ENCODE measurements at places on chromosomes 6 and 20.

- DNase-seq: no peak
Measured at GRCh38 chr6:45518013-45518720, 140.4 kb upstream of the SUPT3H start.

DNA sequence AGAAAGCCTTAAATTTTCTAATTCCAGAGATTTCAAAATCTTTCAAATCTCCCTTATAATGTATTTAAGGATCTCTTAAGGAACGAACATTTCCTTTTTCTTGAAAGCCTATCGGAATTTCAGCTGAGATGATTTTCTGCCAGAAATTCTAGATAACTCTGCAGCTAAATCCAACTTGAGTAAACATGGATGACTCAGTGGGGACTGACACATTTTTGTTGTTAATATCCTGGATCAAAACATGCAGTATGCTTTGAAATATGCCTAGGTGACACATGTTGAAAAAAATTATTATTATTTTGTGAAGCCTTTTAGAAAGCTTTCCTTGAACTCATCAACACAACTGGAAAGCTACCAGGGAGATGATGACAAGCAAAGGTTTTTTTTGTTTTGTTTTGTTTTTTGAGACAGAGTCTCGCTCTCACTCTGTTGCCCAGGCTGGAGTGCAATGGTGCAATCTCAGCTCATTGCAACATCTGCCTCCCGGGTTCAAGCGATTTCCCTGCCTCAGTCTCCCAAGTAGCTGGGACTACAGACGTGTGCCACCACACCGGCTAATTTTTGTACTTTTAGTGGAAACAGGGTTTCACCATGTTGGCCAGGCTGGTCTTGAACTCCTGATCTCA, 140.1 kb upstream of the SNX9 start:
- no peak for DNase-seq

DNA sequence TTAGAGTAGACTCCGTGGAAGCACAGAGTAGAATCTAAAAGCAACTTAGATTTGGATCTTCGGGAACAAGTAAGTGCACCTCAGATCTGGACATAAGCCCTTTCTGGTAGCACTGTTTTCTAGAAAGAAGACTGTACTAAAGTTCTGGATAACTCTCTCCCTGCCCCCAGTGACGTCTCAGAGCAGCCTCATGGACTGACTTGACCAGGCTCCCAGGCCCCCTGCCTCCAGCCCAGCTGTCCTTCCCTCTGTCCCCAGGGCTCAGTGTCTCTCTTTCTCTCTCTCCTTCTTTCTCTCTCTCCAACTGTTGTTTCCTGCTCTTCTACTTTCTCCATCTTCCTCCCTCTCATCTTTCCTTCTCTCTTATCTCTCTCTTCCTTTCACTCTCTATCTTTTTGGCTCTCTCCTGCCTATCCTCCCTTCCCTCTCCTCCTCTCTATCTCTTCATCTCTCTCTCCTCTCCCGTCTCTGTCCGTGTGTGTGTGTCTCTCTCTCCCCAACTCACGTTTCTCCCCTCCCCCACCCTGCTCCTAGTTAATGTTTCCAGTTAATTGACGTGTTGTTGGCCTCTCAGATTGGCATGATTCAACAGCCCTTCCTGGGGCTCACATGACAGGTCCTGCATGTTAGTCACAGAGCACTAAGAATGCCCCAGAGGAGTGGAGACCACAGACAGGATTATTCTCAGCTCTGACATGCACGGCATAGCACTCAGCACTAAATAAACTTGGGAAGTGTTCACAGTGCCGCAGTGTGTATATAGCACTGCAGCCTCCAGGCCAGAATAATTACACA, 180.4 kb upstream of the FOXQ1 start:
- no peak for DNase-seq

GRCh38 chr6:30722280-30723112, 2.3 kb downstream of the TUBB start:
- peak; percentile 95 for DNase-seq

- no peak for DNase-seq
Measured at GRCh38 chr20:25252686-25253421, 5.0 kb downstream of the PYGB start.

- DNase-seq: no peak
Measured at GRCh38 chr6:65052626-65053025, 654.4 kb downstream of the EYS start.

DNA sequence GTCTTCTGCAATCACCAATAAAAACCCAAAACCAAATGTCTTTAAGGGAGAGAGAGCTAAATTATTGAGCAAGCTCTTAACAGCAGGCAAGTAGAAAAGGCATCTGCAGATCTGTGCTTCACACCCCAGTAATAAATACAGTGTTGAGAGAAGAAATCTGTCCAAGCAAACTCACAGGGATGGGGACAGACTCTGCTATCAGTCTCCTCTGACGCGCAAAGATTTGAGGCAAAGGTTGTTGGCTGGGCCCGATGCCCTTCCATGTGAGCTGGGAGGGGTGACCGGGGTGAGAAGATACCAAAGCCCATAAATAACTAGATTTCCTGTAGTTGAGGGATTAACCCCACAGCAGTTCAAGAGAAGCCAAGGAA, 315.2 kb upstream of the SOX4 start:
- DNase-seq: no peak

GRCh38 chr6:161128680-161129196, 137.2 kb downstream of the MAP3K4 start:
- DNase-seq: peak; percentile 66

- DNase-seq: no peak
Measured at GRCh38 chr20:58876437-58876836, 23.9 kb downstream of the GNAS start.

- no peak for DNase-seq
Measured at GRCh38 chr6:74879234-74879633, 326.6 kb downstream of the COL12A1 start.

GRCh38 chr6:111709615-111710398, 104.1 kb upstream of the TRAF3IP2 start:
- peak; percentile 85 for DNase-seq

GRCh38 chr6:137550535-137550934, 56.3 kb upstream of the OLIG3 start:
- no peak for DNase-seq

DNA sequence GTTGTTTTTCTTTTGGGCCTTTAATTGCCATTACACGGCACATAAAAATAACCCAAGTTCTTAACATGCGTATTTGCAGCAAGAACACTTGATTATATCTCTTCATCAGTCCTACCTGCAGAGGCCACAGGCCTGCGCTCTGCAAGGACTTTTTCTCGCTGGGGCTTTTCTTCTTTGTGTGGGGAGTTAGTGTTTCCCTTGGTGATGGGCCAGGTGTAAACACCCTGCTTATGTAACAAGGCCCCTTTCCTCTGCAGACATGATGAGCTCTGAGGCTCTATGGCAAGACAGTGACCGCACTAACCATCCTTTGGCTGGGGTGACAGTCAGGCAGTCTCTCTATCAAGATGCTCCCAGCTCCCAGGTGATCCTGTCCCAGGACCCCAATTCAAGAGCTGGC, 97.8 kb upstream of the PCSK2 start:
- no peak for DNase-seq

DNA sequence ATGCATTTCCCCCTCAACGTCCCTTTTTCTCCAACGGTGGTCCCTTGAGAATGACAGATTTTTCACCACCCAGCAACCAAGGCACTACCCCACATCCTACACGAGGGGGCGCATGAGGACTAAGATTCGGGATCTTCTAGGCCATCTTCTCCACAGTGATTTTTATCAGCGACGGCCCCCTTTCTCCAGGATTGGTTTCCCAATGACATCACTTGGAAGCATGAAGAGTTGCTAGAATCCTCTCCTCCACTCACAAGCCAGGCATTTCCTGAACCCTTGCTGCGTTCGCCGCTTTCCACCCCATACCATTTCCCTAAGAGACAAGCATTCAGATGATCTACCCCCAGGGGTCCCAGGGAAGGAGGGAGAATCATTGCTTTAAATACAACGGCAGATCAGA, 252.0 kb downstream of the HIVEP2 start:
- DNase-seq: peak; percentile 88

DNA sequence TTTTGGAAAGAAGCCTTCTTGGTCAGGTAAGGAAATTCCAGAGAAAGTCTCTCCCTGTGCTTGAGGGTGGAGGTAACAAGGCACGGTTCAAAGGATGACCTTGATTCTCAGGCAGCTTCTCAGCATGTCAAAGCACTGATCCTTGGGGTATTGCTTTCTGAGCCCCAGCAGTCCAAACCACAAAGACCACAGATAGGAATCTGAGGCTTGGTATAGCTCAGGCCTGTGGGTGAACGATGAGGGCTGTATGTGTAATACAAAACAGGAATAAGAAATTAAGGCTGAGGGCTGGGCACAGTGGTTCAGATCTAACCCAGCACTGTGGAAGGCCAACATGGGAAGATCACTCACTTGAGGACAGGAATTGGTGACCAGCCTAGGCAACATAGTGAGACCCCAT, 70.2 kb upstream of the SLC22A1 start:
- DNase-seq: peak; percentile 67

DNA sequence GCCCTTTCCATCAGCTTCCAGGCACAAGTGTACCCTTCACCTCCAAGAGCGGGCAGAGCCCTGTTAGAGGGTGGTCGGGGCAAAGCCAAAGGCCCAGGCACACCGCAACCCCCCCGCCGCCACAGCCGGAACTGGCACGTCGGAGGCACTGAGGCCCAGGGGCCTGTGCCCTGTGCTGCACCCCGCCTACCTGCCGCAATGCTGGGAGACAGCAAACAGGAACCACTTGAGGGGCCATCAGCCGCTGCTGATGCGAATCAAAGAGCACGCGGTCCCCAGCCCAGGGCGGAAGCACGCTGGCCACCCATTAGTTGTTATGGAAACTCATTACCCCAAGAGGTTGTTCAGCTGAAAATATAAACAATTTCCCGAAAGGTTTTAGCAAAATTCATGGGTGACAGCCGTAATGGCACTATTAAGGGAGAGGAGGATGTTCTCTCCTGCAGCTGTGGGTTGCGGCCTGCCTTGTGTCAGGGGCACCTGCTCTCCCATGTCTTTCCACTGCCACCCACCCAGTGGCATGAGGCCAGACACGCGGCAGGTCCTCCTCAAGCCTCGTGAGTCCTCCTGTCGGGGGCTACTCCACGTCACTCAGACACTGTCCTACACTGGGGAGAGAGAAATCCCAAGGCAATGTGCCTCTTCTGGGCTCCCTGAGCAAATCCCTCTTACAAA, 65.3 kb downstream of the EDN3 start:
- no peak for DNase-seq

DNA sequence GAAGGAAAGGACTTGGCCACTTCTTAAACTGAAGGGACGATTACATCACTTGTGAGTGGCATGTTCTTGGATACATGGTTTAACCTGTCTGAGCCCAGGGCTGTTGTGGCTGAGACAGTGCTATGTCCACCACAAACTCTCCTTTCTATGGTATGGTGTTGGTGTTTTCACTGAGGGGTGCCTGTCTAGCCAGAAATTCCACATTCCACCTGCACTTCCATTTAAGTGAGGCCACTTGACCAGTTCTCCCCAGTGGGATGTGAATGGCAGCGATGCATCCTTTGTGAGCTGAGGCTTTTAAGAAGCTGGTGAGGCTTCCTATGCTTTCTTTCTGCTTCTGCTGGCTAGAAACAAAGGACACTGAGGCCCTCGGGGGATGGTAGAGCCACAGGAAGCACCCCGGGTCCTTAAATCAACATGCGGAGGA, 151.4 kb upstream of the CHD6 start:
- DNase-seq: no peak

DNA sequence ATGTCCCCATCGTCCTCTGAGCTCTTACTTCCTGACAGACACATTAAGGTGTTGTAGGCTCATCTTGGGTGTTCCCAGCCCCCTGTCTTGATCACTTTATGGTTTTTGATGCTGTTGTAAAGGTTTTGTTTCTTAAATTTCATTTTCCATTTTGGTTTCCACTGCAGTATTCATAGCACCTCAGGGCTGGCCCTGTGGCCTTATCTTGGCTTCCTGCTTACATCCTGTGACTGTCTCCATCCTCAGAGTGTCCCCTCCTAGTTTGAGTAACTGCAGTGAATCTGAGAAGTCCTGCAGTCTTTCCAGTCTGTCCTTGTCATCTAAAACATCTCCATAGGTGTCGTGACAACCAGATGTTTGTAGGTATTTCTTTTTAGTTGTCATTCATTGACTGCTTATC, 50.9 kb downstream of the JARID2 start:
- DNase-seq: peak; percentile 84

DNA sequence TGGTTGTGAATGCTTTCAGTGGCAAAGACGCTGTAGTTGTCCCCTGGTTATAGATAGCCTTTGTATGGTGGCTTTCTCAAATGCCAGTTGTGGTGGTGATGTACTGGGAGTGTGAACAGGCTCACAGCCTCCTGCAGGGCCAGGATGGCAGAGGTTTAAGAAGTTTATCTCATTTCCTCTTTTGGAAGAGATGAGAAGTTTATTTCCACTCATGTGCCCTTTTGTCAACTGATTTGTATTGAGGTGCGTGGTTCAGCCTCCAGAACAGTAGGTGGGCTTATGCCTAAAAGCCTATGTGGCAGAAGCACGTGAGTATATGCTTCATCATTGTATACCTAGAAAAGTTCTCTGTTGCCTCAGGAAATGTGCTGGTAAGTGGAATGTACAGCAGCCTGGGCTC, 13.7 kb upstream of the ZFP57 start:
- DNase-seq: no peak

DNA sequence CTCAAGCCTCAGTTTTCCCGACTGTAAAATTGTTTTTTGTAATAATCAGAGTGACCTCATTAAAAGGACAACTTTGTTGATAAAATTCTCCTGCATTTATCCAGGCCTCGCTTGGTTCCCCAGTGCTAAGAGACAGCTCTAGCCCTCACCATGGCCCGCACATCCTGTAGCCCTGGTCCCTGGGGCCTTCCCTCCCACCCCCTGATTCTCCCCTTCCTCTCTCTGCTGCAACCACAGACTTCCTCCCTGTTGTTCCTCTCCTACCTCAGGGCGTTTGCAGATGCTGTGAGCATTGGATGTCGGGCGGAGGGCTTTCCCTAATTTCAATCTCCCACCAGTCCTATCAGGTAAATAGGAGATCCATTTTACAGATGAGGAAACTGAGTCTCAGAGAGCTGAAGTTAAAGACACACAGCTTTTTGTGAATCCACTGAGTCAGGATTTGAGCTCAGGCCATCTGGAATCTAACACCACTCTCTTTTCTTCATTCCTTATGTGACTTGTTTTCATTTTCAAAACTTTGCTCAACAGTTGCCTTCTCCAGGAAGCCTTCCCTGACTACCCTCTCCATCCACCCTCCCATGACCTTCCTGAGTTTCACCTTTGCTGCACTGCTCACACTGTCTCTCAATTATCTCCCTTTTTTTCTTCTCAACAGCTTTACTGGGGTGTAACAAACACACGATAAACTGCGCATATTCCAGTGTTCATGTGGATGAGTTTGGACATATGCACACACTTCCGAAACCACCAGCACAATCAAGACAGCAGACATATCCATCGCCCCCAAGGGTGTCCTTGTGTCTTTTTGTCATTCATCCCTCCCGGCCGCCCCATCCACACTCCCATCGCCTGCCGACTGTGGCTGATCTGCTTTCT, 107.1 kb downstream of the CEBPB start:
- DNase-seq: no peak

GRCh38 chr6:163038317-163038716, 310.5 kb downstream of the PACRG start:
- no peak for DNase-seq

GRCh38 chr20:11111191-11111590, 437.4 kb upstream of the JAG1 start:
- DNase-seq: no peak

GRCh38 chr6:10180138-10181074, 234.5 kb downstream of the TFAP2A start:
- DNase-seq: no peak
